Ovary (tissue), 10 donors: ENCODE measurements at places on chromosomes 1 and 21. TPM values are rescaled to one million over a fixed set of nuclear protein-coding genes. Genes with fewer than 3 reads are reported as not detected.

DNA sequence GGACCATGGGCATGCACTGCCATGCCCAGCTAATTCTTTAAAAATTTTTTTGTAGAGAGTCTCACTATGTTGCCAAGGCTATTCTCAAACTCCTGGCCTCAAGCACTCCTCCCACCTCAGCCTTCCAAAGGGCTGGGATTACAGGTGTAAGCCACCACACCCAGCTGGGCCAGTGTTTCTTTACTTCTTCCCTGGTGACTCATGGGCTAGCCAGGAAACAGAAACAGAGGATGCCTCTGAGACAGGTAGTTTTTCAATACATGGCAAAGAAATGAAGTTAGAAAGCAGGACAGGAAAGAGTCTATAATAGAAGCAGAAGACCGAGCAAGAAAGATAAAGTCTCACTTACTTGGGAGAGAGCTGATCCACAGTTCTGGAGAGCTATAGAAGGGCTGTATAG, 7.6 kb upstream of the C1orf74 start:
- H3K4me1 ChIP-seq, result no peaks in the 10 kb centered on the region
- H3K27ac ChIP-seq, result no peak overlapping the region
- DNase-seq, result no peak
- no peak overlapping the region for H3K4me3 ChIP-seq

DNA sequence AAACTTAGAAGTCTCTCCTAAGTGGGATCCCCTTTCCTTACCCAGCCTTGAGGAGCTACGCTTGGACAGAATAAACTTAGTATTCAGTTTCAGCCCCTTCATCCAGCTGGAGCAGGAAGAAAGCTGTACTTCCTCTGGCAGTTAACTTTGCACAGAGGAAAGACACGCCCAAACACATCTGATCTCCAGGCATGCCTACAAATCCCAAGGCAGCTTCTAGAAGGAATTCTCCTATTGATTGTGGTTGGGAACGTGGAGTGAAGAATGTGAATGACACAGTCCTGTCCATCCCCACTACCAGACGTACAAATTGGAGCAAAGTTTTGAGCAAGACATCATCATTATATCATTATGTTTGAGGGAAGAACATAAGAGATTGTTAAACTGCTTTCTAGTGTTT, 6.6 kb upstream of the AK4 start:
- no peak overlapping the region for H3K4me3 ChIP-seq
- no peak for DNase-seq
- H3K4me1 ChIP-seq, result no peaks in the 10 kb centered on the region
- no peak overlapping the region for H3K27ac ChIP-seq

- H3K27ac ChIP-seq, result no peak overlapping the region
- H3K27me3 ChIP-seq, result no peaks in the 10 kb centered on the region
- H3K36me3 ChIP-seq, result no peaks in the 10 kb centered on the region
- peak; percentile 36 for DNase-seq
These were observed 708 bp downstream of the CDA start for GRCh38 chr1:20589331-20590278.

DNA sequence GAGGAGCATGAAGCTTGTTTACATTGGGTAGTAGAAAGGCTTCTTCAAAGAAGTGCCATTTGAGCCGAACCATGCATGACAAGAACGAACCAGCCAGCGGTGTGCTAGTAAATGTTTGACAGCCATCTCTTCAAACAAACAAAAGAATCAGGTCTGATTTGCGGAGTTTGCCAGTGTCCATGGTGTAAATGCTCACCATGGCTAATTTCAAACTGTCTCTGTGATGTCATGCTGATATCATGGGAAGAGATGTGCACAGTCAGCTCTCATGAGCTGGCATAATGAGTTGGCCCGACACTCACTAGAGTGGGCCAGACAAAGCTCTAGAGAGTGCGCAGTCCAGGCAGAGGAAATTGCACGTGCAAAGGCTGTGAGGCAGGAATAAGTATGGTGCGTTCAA, 101.1 kb downstream of the KAZN start:
- H3K4me3 ChIP-seq, result no peak overlapping the region
- H3K36me3 ChIP-seq, result no peaks in the 10 kb centered on the region
- no peak overlapping the region for H3K27ac ChIP-seq
- DNase-seq, result no peak
- no peaks in the 10 kb centered on the region for H3K4me1 ChIP-seq
- no peaks in the 10 kb centered on the region for H3K27me3 ChIP-seq

DNA sequence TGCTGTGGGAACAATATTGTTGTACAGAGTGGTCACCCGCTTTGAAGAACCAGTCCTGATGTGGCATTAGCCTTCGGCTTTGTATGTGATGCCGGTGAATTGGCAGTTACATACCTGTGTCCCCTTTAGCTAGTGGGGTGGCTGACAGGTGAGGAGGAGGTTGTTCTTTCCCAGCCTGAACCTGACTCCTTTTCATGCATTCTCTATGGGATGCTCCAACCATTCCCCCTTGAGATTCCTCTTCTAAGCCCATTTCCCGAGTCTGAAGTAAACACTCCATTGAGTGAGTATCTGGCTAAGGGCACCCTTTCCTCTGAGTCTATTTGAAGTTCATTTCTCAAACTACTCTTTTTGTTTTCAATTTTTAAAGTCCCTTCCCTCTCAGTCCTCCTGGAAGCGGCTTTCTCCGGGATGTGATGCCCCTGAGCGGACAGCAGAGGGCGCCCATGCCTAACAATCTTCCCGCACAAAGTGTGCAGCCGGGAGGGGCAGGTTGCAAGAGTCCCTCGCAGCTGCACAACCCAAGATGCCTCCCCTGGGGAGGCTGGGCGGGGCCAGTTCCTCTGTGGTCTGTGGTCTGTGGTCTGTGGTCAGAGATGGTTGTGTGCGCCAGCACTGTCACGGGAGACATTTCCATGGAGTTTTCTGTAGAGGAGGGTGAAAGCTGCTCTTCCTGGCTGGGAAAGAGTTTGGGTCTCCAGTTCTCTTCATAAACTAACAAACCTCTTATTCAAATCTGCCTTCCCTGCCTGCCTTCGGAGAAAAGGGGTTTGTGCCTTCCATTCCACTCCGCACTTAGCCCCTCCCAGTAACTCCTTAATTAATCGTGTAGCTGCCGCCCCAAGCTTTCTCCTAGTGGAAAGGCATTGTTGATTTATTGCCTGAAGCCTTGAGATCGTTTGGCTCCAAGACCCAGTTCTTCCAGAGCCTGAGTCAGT, 36.4 kb upstream of the LMX1A start:
- no peak overlapping the region for H3K4me3 ChIP-seq
- no peaks in the 10 kb centered on the region for H3K27me3 ChIP-seq
- H3K27ac ChIP-seq, result no peak overlapping the region
- DNase-seq, result peak; percentile 66

DNA sequence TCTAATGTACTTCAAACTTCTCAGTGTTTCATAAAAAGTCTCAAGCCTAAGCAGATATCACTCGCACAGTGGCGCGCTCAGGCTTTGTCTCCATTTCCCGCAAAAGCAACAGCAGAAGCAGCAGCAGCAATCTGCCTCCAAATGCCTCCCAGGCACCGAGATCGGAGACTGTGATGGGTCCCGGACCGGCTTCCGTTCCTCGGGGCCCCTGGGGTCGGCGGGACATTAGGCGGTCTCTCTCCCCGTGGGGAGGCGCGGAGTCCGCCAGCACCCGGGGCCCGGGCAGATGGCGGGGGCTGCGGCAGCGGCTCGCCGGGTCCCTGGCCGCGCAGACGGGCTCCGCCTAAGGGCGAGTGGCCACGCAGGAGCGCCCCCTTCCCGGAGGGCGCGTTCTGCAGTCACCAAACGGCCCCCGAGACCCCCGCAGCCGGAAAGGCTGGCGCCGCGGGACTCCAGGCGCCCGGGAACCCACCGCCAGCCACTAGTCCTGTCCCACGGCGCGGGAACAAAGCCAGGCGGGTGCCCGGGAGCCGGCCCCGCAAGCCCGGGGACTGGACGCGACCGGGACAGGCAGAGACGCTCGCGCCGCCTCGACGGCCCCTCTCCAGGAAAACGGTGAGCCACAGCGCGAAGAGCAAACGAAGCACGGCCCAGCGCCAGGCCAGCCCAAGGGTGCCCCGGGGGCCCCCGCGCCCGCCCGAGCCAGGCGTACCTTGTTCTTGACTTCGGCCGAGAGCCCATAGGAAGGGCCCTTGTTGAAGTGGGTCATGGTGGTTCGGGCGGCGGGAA, 590 bp downstream of the CNN3 start:
- peak overlapping the region; percentile 57 for H3K4me3 ChIP-seq
- H3K27me3 ChIP-seq, result no peaks in the 10 kb centered on the region
- H3K27ac ChIP-seq, result peak overlapping the region; percentile 99
- H3K36me3 ChIP-seq, result no peaks in the 10 kb centered on the region
- DNase-seq, result peak; percentile 80

GRCh38 chr1:32255072-32256071, 4.3 kb downstream of the LCK start:
- H3K27me3 ChIP-seq, result no peaks in the 10 kb centered on the region
- no peaks in the 10 kb centered on the region for H3K36me3 ChIP-seq
- no peak overlapping the region for H3K27ac ChIP-seq
- H3K4me3 ChIP-seq, result no peak overlapping the region
- peaks cover 1% of the 10 kb centered on the region for H3K4me1 ChIP-seq
- DNase-seq, result no peak

- peak overlapping the region; percentile 34 for H3K4me3 ChIP-seq
- no peak overlapping the region for H3K27ac ChIP-seq
- H3K36me3 ChIP-seq, result no peaks in the 10 kb centered on the region
- H3K4me1 ChIP-seq, result peaks cover 2% of the 10 kb centered on the region
- H3K27me3 ChIP-seq, result no peaks in the 10 kb centered on the region
These were observed 38.2 kb downstream of the H3-3A start for GRCh38 chr1:226100436-226101391.

GRCh38 chr1:113928941-113929749, at the start of gene HIPK1:
Gene HIPK1 (plus strand): TSS chr1:113929324.
- no peaks in the 10 kb centered on the region for H3K27me3 ChIP-seq
- no peaks in the 10 kb centered on the region for H3K36me3 ChIP-seq
- DNase-seq, result peak; percentile 92
- H3K4me1 ChIP-seq, result peaks cover 9% of the 10 kb centered on the region
- peak within 1 kb of the TSS; percentile 89 for H3K27ac ChIP-seq

- DNase-seq, result no peak
- peaks cover 19% of the 10 kb centered on the region for H3K4me1 ChIP-seq
- H3K36me3 ChIP-seq, result no peaks in the 10 kb centered on the region
- H3K27me3 ChIP-seq, result peaks cover 16% of the 10 kb centered on the region
- H3K27ac ChIP-seq, result no peak overlapping the region
These were observed 3.8 kb downstream of the EFNA3 start for GRCh38 chr1:155082301-155083051.

DNA sequence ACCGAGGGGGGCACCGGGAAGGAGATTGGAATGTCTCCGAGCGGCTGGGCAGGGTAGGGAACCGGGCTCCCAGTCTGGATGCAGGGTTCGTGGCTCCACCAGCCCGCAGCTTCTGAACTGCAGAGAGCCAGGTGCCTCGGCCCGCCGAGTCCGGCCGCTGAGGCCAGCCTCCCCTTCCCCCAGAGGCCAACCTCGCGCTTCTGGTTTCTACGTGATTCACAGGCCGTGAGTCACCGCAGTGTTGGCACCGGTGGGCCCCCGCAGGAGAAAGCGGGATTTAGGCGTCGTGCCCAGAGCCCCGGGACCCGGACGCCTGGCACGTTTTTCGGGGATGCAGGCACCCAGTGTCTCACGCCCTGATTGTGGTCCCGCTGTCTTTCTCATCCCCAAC, 458 bp downstream of the CRABP2 start:
- H3K4me3 ChIP-seq, result peak overlapping the region; percentile 43
- peaks cover 14% of the 10 kb centered on the region for H3K4me1 ChIP-seq
- H3K36me3 ChIP-seq, result no peaks in the 10 kb centered on the region
- no peaks in the 10 kb centered on the region for H3K27me3 ChIP-seq

GRCh38 chr21:18985584-18985983, 582.0 kb upstream of the TMPRSS15 start:
- H3K4me1 ChIP-seq, result no peaks in the 10 kb centered on the region
- H3K27ac ChIP-seq, result no peak overlapping the region
- DNase-seq, result no peak
- no peaks in the 10 kb centered on the region for H3K36me3 ChIP-seq
- no peak overlapping the region for H3K4me3 ChIP-seq

CRYBG2 gene
- polyA plus RNA-seq, result 0.11 TPM

PLA2G2D gene
- polyA plus RNA-seq, result not detected

UBL4B gene
- polyA plus RNA-seq, result 0.31 TPM

PGBD5 gene
- 0.47 TPM for polyA plus RNA-seq

OPTC gene
- polyA plus RNA-seq, result not detected
